GM20000 (cell line): ENCODE measurements at places on chromosomes 2 and 18.

DNA sequence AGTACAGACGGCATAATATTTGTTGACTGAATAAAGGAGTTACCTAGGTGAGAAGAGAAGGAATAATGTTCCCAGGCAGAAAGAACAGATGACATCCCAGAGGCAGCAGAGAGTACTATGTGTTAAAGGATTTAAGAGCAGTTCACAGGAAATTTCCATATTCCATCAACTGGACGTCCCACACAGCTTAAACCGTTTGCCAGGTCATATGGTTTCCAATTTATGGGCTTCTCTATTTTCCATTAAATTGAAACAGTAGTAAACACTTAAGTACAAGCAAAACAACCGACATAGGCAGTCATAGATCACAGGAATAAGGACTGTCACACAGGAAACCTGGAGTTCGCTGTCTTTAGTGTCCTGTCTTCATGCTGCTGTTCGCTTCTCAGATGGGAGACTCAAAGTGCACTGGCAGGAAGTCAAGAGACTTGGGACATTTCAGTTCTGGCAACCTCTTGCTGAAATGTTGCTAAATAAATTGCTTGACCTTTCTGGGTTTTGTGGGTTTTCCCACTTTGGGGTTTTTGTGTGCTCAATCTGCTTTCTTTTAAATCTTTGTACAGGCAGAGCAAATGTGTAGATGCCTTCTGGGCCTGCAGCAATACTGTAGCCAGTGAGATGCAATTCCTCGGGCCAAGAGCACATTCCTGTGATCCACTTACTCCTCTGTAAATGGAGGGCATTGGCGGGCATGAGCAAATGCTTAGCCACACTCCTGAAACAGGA is 5.8 kb upstream of the PIEZO2 start:
- no peak for DNase-seq

GRCh38 chr18:70021498-70021897 is 73.8 kb upstream of the CD226 start:
- no peak for DNase-seq

DNA sequence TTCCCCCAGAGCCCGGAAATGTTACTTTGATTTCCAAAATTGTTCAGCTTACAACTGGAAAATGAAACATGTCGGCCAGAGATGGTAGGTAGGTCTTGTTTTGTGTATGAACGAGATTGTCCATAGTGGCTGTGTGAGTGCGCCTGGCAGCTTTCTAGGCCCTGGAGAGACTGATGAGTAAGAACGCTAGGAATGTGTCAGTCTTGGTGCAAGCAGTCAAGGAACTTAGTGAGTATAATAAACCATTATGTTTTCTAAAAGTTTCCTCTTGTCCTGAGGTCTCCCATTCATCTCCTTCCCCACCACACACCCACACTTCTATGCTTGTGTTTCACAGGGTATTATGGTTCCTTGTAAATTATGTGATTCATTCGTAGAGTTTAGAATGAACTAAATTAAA is 234.2 kb downstream of the CDH2 start:
- DNase-seq, result no peak

DNA sequence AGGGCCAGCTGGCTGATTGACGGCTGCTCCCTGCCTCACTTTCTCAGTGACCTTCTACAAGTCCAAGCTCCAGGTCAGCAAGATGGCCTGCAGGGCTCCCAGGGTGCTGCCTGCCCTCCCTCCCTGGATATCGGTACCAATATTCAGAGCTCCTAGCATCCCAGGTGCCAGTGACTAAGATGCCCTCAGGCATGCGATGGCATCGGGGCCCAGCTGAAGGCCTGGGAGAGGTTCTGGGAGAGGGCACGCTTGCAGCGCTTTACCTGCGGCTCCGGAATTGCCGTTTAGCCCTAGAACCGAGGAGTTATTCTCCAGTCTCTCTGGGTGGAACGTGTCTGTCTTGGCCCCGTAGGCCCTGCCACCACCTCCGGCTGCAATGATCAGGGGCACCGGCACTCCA is 116.8 kb downstream of the CLIP4 start:
- DNase-seq, result no peak

- DNase-seq, result no peak
These were observed 12.6 kb upstream of the REL start for GRCh38 chr2:60868589-60869273.

GRCh38 chr2:128437204-128437565 is 118.5 kb upstream of the HS6ST1 start:
- no peak for DNase-seq

DNA sequence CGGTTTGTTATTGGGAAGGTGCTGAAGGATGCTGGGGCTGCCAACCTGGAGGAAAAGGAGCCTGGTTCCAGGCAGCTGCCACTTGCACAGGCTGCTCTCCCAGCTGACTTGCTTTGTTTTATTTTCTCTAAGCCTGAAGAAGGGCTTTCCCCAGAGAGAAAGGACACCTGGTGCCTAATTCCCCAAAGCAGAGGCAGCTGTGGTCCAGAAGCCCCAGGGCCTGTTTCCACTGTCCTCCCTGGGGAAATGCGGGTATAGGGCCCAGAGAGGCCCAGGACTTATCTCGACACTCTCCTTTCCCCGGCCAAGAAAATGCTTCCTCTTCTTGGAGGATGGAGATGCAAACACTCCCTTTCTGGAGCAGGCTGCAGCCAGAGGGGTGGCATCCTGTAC is 30.1 kb downstream of the INO80C start:
- DNase-seq, result peak; percentile 41

DNA sequence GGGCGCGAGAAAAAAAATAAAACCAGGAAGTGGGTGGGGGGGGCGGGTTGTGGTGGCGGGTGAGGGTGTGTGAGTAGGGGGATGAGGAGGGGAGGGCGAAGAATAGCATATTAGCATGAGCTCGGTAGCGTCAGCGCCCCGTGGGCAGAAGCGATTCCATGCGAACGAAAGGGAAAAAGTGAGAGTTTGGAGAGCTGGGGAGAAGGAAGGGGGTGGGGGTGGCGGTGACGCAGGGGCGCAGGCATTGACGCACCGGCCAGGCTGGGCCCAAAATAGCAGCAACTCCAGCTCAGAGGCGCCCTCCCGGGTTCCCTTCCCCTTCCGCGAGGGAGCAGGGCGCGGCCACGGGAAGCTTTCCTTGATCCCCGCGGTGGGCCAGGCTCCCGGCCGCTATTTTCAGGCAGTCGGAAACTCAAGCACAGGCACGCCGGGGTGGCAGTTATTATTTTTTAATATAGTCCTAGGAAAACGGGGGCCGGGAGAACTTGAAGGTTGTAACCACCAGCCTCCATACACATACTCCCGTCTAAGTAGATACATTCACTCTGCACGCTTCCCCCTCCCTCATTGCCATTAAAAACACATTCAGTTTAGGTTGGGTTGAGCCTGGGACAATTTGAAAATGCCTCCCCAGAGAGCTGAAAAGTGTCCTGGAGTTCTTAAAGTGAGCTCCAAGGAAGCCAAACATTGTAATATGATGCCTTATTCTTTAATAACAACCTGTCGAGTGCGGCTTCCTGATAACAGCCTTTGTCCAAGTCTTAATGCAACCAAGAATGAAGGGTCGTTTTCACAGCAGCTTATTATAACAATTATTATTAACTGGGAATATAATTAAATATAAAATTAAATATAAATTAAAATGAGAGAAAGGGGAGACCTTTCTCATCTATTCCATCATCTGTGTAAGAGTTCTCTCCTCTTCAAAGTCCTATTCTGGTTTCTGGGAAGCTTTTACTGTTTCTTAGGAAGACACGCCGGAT is 2.3 kb upstream of the NR4A2 start:
- peak; percentile 67 for DNase-seq

- no peak for DNase-seq
These were observed 28.3 kb upstream of the INSIG2 start for GRCh38 chr2:118059919-118060478.

- no peak for DNase-seq
These were observed 313.6 kb upstream of the MC4R start for GRCh38 chr18:60686142-60686541.

GRCh38 chr2:45771261-45771660 is 119.8 kb downstream of the PRKCE start:
- no peak for DNase-seq

DNA sequence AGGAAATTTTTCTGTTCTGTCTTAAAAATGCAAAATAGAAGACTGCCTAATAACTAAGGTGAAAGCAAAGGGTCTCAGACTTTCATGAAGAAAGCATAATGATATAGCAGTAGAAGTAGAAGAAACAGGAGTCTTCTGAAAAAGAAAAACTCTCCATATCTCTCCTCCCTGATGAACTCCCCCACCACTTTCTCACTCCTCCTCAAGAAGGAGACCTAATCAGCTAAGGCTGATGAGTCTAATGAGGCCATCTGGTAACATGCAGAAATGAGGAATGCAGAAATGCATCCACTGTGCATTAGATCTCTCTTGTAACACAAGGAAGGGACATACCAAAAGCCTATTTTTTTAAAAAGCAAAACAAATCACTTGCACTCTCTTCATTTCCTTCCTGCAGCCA is 273.7 kb upstream of the UBE2E3 start:
- no peak for DNase-seq

DNA sequence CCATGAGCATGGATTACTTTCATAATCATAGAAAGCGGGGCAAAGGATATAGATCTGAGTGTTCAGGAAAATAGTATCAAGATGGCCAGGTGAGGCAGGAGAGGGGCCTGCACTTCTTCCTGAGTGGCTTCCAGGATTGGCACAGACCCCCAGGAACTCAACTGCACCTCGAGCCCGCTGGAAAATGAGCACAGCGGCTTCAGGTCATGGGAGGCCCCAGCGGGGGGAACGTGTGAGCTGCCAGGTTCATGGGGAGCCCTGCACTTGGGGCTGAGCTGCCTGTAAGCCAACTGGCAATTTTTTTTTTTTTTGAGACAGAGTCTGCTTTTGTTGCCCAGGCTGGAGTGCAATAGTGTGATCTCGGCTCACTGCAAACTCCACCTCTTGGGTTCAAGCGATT is 81.5 kb upstream of the ODC1 start:
- DNase-seq, result no peak

DNA sequence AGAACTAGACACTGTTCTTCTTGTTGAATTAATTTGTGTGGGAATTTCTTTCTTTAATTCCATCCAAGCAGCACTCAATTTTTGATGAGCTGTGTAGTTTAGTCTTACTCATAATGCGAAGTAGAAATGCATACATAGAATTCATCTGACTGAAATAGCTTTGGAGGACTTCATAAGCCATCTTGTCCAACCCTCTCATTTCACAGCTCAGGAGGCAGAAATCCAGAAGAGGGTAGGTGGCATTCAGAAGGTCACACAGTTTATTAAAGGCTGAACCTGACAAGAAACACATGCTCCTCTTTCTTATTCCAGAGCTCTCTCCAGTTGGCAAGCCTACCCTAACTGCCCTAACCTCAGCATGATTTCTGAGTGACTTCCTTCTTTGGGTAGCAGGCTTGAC is 169.2 kb upstream of the NOSTRIN start:
- DNase-seq, result no peak

DNA sequence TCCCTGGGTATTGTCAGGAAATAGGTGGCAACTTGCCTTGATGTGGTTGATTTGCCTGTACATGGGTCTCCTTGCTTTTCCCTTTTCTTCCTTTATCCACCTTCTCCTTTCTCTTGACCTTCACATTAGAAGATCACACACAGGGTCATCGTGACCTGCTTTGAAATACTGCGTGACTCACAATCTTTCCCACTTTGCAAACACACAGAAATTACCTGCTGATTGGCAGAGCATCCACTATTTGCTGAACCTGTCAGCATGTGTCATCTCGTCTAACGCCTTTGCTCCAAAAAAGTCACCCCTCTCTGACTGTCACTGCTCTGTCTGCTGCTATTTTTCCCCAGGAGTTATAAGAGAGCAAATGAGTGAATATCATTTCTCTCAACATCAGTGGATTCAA is 60.8 kb downstream of the MYO3B start:
- no peak for DNase-seq

DNA sequence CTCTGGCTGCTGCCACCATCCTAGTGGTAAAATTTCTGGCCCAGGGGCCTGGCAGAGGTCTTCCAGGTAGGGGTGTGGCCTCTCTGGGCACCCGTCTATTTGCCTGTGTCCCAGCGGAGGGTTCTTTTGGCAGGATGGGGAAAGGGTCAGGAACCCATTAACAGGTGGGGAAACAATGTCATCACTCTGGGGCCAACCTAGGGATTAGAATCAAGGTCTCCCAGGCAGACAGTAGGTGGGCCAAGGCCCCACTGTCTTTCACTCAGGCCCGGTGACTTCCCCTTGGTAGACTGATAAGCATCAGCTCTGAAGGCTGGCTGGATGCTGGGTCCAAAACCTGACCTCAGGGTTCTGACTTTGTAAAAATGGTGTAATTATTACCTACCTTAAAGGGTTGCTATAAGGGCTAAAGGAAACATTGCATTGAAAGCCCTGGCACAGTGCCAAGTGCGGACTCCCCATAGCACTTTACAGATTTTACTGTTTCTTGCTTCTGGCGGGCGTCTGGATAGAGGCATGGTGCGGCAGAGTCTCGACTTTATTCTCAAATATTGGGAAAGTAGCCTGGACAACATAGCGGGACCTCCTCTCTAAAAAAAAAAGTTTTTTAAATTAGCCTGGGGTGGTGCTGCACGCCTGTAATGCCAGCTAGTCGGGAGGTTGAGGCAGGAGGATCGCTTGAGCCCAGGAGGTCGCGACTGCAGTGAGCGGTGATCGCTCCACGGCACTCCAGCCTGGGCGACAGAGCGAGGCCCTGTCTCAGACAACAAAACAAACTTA is 2.2 kb downstream of the LBX2 start:
- DNase-seq, result no peak
